ENCODE measurements at places on chromosomes 1 and 21. TPM values are rescaled to one million over a fixed set of nuclear protein-coding genes. Genes with fewer than 3 reads are reported as not detected.
A peak's percentile ranks its signal among the peaks of the same experiment; 100 is the strongest.

Gene KCNJ9
- polyA plus RNA-seq = not detected

Gene DIRAS3
- polyA plus RNA-seq = 18.5 TPM

Gene OR2T2
- polyA plus RNA-seq = not detected

- DNase-seq = no peak
Observed at GRCh38 chr1:18908911-18909771, 6.8 kb upstream of the ALDH4A1 start.

Gene LAPTM5
- polyA plus RNA-seq = 0.36 TPM

- no peak for DNase-seq
Observed at GRCh38 chr1:3101124-3101939, 32.3 kb downstream of the PRDM16 start.

DNA sequence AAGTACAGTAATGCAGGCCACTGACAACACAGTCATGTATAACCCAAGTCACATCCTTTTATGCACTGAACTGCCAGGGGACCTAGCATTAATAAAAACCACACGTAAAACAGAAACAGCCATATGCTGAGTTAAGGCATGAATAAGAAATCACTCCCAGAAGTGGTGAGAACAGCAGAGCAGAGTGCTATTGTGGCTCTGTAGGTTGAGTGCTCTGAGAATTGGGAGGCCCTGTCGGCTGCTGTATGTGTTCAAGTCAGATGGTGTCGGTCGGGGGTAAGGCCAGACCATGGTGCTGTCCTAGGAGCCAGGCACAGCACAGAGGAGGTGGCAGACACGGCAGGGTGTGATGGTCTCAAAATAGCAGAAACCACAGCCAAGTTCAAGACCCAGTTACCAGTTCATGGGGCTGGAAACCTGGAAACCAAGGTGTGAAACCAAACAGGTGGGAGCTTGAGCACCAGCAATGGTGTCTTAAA is 126.6 kb upstream of the COA6 start:
- no peak for DNase-seq

Gene PDE9A
- not detected for polyA plus RNA-seq

Gene OR4F16
- not detected for polyA plus RNA-seq

DNA sequence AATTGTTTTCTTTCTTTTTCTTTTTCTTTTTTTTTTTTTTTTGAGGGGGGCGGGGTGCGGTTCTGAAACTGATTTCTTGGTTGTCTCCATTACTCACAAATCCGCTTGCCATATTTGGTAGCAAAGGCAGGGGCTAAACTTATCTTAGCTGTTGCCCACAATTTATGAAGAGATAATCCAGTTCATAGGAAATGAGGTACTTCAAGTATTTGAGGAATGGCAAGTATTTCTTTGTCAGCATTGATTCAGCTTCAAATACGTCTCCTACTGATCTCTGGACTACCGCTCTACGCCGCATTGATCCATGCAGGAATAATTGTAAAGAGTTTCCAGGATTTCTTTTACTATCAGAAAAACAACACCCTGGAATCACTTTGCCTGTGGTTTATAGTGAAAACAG is 289.2 kb upstream of the DPYD start:
- peak; percentile 50 for DNase-seq

Gene C1orf141
- not detected for polyA plus RNA-seq

Gene BGLAP
- polyA plus RNA-seq = 0.25 TPM

DNA sequence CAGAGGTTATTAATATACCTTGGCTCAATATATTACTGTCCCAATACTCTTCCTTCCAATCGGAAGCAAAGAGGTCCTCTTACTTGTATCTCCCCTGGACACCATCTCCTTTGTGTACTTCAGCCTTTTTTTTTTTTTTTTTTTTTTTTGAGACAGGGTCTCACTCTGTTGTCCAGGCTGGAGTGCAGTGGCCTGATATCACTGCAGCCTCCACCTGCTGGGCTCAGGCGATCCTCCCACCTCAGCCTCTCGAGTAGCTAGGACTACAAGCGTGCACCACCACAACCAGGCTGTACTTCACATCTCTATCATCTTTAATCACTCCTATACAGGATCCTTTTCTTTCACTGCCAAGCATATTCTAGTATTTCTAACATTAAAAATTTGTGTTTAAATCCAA is 2.8 kb upstream of the DARS2 start:
- no peak for DNase-seq

- DNase-seq = no peak
Observed at GRCh38 chr1:94651076-94651475, 109.5 kb upstream of the F3 start.

DNA sequence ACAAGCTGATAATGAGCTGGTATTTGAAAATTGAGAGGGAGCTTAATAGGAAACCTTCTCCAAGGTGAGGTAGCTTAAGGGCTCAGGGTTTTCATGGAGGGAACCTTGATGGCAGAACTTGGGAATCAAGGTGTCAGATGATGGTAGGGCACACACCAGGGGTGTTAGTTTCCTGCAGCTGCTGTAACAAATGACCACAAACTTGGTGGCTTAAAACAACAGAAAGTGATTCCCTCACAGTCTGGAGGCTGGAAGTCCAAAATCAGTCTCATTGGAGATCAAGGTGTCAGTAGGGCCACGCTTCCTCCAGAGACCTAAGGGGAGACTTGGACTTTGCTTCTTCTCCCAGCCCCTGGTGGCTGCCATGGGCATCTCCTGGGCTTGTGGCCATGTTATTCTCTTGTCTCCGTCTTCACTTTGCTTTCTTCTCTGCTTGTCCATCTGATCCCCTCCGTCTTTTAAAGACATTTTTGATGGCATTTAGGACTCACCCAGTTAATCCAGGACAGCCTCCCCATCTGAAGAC is 45.5 kb downstream of the HUNK start:
- DNase-seq = no peak

Data from GM23248 (cell line).